ENCODE measurements at places on chromosomes 6 and 20. TPM values are rescaled to one million over a fixed set of nuclear protein-coding genes. Genes with fewer than 3 reads are reported as not detected.

- no peak for DNase-seq
Observed at GRCh38 chr6:47865206-47865605, 83.4 kb downstream of the OPN5 start.

DNA sequence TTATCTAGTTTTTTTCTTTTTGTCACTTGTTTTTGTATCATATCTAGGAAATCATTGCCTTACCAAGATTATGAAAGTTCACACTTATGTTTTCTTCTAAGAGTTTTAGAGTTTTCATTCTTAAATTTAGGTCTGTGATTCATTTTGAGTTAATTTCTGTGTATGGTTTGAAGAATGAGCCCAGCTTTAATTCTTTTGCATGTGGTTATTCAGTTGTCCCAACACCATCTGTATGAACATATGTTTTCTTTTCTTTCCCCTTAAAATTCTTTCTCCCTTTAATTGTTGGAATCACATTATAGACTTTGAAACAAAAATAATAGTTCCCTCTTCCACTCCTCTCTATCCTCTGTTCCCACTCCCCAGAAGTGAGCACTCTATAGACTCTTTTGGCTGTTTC is 85.4 kb downstream of the SLX4IP start:
- no peak for DNase-seq

- DNase-seq: no peak
Observed at GRCh38 chr6:33577718-33578117, 2.4 kb downstream of the BAK1 start.

GRCh38 chr20:18705910-18706309 is 107.7 kb upstream of the SCP2D1 start:
- no peak for DNase-seq

DNA sequence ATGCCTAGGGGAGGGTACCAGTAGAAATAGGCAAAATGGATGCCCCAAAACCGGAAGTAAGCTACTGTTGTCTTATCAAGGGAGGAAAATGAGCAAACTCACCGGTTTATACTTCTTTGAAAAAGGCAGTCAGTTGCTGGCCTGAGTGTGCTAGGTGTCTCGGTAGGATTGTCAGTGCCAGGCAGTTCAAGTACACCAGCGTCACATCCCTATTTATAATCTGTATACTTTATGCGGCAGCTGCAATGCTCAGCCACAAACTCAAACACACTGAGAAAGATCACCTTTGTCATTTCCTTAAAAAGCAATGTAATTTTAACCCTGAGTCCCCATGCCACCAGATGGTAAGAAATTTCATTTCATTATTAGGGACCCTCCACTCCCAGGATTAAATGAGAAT is 196.2 kb downstream of the EYA2 start:
- DNase-seq: no peak

DNA sequence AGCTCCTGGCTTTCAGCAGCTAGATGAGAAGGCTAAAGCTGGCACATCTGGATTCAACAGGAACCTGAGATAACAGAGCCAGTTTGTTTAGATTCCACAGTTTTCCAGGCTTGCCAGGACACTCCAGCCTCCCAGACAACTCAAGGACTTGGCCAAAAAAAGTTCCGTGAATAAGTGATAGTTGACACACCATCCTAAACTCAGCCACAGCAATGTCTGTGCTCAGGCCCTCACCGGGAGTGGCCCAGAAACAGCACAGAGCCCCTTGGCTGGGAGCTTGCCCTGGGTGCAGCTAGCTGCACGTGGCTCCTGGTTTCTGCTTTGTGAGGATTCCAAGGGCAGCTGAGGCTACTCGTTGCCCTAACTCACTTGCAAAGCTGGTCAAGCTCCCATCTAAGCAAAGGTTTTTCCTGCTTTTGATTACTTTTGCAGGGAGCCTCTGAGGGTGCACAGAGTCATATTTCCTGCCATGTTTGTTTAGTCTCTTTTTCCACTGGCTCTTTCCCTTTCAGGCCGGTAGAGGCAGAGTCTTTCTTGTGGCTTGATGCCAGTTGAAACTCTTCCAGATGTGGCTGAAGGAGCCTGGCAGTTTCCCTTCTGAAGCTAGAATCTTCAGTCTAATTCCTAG is 118.3 kb upstream of the ECI2 start:
- peak; percentile 10 for DNase-seq

DNA sequence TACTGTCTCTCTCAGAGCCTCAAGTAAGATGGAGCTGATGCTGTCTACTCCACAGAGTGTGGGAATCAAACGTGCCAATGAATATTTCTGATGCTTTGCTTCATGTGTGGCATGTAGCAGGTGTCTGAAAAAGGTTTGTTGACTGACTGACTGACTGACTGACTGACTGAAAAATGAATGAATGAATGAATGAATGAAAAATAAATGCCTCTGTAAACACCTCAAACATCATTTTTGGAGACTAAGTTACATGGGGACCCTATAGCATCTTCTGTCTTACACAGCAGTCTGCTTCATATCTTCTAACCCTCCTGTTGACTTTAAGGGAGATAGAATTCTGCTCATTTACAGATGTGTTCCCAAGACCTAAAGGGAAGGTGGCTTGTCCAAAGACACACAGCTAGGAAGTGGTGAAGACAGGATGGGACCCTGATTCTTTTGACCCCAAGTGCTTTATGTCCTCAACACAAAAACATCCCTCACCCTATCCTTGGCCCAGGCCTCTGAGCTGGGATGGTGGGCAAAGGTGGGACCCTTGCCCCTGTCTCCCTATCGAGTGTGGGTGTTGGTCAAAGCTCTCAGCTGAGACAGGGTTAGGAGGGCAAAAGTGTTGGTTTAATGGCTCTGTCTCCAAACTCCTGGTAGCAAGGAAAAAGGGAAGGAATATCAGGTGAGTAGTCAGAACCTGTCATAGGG is 104.4 kb downstream of the TOX2 start:
- no peak for DNase-seq

- DNase-seq: no peak
Observed at GRCh38 chr6:130975325-130975724, 87.7 kb downstream of the EPB41L2 start.

DNA sequence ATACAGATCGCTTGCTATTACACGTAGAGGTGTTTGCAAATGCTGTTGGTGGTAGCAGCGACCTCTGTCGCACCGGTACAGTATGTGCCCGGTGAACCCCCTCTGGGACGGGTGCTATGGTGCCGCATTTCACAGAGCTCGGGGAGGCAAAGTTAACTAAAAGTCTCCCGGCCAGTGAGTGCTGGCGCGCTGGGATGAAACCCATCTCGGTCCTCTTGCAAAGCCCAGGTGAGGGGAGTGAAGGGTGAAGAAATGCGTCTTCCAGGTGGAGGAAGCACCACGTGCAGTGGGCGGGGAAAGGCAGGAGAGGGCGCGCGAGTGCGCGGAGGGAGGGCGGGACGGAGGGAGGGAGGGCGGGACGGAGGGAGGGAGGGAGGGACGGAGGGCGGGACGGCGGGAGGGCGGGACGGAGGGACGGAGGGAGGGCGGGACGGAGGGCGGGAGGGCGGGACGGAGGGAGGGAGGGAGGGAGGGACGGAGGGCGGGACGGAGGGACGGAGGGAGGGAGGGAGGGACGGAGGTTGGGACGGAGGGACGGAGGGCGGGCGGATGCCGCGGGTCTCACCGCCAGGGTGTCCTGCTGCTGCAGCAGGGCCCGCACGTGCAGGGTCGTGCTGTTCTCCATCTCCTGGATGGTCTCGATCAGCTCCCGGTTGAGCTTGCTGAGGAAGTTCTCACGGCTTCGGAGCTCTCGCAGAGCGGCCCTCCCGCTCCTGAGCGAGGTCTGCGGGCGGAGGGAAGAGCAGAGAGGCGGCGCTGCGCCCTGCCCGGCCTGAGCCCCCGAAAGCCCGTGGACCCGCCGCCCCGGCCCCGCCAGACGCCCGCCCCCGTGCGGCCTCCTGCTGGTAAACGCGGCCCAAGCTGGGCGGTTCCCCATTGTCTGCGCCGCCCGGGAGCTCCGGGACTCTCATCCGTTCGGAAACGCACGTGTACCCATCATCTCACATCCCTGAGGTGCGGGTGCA is 11.7 kb downstream of the C20orf96 start:
- DNase-seq: no peak

GRCh38 chr6:21189759-21190158 is 403.8 kb upstream of the SOX4 start:
- no peak for DNase-seq

- no peak for DNase-seq
Observed at GRCh38 chr20:58627212-58628072, 23.6 kb upstream of the STX16 start.

- DNase-seq: no peak
Observed at GRCh38 chr6:147023148-147023547, 181.1 kb upstream of the STXBP5 start.

- DNase-seq: no peak
Observed at GRCh38 chr6:11322252-11322885, 89.9 kb upstream of the NEDD9 start.

- no peak for DNase-seq
Observed at GRCh38 chr20:55472704-55473103, 532.6 kb downstream of the CBLN4 start.

DNA sequence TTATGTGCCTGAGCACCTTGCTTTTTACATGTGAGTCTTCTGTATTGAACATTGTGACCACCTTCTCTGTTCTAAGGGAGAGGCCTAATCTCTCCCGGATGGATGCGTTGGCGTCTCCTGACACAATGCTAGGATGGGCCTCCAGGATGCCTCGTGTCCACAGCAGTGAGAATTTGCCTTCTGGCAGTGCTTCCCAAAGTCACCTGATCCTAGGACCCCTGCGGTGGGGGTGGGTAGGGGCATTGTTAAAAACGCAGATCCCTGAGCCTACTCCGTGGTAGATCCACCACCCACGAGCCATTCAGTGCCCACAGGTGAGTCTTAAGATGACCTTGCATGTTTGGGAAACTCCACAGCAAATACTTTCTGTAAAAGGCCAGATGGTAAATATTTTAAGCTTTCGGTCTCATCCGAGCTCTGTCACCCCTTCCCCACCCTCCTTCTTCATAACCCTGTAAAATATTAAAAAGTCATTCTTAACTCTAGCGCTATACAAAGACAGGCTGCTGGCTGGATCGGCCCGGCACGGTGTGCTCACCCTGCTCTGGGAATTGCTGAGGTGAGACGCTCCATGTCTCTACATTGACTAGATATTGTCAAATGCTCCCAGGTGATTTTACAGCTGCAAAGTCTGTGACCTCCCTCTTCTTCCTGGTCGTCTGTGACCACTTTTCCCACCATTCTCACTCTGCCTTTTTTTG is 106.7 kb upstream of the IYD start:
- DNase-seq: no peak

GRCh38 chr6:14276667-14277404 is 159.3 kb downstream of the CD83 start:
- DNase-seq: no peak

DNA sequence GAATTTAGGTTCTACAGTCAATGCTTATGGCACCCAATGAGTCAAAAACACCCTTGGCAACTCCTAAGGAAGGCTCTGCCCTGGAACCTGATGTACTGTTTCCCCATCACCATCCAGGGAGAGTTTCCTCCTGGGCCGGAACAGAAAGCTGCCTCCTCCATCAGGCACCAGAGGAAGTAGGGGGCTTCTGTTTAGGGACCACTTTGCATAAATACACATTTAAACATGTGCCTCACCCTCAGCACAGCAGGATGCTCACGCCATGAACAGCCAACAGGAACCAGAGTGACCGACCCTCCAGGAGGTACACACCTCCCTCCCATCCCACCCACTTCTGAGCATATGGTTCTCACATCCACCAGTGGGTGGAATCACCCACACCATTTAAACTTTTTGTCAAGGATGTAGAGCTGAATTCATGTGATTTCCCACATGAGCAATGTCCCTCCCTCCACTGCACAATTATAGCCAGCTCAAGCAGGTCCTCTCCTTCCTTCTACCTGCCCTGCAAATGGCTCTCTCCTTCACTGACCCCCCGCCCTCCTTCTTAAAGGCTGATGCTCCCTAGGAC is 14.8 kb downstream of the DDRGK1 start:
- no peak for DNase-seq

GRCh38 chr6:113651120-113651519 is 206.0 kb upstream of the MARCKS start:
- no peak for DNase-seq

DNA sequence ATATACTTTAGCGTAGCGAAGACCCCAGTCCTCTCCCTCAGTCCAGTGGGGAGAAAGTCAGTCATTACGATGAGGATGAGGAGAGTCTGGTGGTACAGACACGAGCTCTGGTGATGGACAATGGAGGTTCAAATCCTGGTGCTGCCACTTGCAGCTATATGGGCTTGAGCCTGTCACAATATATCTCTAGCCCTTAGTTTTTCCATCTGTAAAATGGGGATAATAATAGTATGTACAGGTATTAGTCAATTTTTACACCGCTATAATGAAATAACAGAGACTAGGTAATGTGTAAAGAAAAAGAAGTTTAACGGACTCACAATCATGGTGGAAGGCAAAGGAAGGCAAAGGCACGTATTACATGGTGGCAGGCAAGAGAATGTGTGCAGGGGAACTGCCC is 237.9 kb downstream of the BCAS1 start:
- DNase-seq: no peak

DNA sequence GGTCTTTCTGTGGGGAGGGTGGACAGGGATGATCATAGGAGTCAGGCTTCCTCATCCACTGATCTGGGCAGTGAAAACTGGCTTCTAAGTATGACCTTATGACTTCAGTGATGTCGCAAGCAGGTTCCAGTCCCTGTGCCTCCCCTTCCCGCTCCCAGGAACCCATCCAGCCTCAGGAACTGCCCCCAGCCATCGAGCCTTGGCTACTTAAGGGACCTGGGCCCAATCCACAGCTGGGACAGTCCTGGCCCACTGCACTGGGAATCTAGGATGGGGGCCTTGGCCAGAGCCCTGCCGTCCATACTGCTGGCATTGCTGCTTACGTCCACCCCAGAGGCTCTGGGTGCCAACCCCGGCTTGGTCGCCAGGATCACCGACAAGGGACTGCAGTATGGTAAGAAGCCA is at the start of gene LBP:
Gene LBP (plus strand): TSS at position 236 of the 405 bp plus-strand sequence. CDS start 35 bp downstream, at position 271.
- no peak for DNase-seq

GRCh38 chr20:43915211-43916072 is 790 bp downstream of the TOX2 start:
- DNase-seq: no peak

GRCh38 chr20:36461600-36462439 is 79.5 kb upstream of the MYL9 start:
- no peak for DNase-seq

The TOMM34 gene
- polyA plus RNA-seq: 34.1 TPM

The STX11 gene
- polyA plus RNA-seq: 1.0 TPM

The CCDC170 gene
- 1.4 TPM for polyA plus RNA-seq

The RNGTT gene
- 18.3 TPM for polyA plus RNA-seq

The MCM3 gene
- 126 TPM for polyA plus RNA-seq

The CDH4 gene
- 8.1 TPM for polyA plus RNA-seq

The BPIFA3 gene
- polyA plus RNA-seq: not detected
